ENCODE measurements at places on chromosomes 1 and 21. TPM values are rescaled to one million over a fixed set of nuclear protein-coding genes. Genes with fewer than 3 reads are reported as not detected.
A peak's percentile ranks its signal among the peaks of the same experiment; 100 is the strongest.

Gene DMRTA2
- not detected for polyA plus RNA-seq

GRCh38 chr1:187032982-187033692 lies 204.4 kb downstream of the PLA2G4A start:
- no peaks in the 10 kb centered on the region for H3K36me3 ChIP-seq
- H3K4me1 ChIP-seq: no peaks in the 10 kb centered on the region
- H3K27me3 ChIP-seq: no peaks in the 10 kb centered on the region
- H3K27ac ChIP-seq: no peak overlapping the region
- H3K4me3 ChIP-seq: no peak overlapping the region

DNA sequence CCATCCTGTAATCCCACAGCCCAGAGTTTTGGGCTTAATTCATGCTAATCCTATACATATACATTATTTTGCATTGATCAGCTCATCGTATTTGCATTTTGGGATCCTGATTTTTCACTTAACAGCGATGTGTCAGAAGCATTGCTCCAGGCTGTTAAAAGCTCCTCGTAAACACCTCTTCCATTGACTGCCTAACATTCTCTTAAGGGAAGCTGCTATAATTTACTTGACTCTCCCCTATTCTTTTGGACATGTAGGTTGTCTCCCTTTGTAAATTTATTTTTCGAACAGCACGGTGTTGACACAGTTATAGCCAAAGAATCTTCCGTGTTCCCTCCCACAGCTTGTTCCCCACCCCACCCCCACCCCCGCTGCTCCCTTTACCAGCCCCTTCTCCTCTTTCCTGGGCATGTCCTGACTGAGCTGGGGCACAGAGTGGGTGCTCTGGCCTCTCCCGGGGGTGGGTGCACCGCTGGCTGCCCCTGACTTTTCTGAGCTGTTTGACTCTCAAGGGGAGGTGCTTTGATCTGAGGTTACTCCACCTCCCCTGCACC lies 22.8 kb downstream of the LDLRAP1 start:
- H3K27me3 ChIP-seq: no peaks in the 10 kb centered on the region
- H3K36me3 ChIP-seq: peaks cover 31% of the 10 kb centered on the region
- no peak overlapping the region for H3K4me3 ChIP-seq
- H3K27ac ChIP-seq: no peak overlapping the region

- DNase-seq: no peak
- no peak overlapping the region for H3K27ac ChIP-seq
- H3K4me1 ChIP-seq: no peaks in the 10 kb centered on the region
- peaks cover 13% of the 10 kb centered on the region for H3K27me3 ChIP-seq
- no peaks in the 10 kb centered on the region for H3K36me3 ChIP-seq
- no peak overlapping the region for H3K4me3 ChIP-seq
These were observed 27.7 kb downstream of the RRAGC start for GRCh38 chr1:38831731-38832369.

- no peaks in the 10 kb centered on the region for H3K27me3 ChIP-seq
- no peaks in the 10 kb centered on the region for H3K36me3 ChIP-seq
- no peak overlapping the region for H3K27ac ChIP-seq
- H3K4me3 ChIP-seq: no peak overlapping the region
- H3K4me1 ChIP-seq: peaks cover 23% of the 10 kb centered on the region
These were observed 5.9 kb upstream of the FOXO6 start for GRCh38 chr1:41355356-41355755.

Gene RAB7B
- polyA plus RNA-seq: 5.4 TPM

GRCh38 chr1:46342084-46342656 lies 1.6 kb downstream of the NSUN4 start:
- H3K36me3 ChIP-seq: peaks cover 22% of the 10 kb centered on the region
- no peak for DNase-seq
- H3K27me3 ChIP-seq: no peaks in the 10 kb centered on the region
- H3K4me1 ChIP-seq: peaks cover 34% of the 10 kb centered on the region
- H3K27ac ChIP-seq: peak overlapping the region; percentile 100

DNA sequence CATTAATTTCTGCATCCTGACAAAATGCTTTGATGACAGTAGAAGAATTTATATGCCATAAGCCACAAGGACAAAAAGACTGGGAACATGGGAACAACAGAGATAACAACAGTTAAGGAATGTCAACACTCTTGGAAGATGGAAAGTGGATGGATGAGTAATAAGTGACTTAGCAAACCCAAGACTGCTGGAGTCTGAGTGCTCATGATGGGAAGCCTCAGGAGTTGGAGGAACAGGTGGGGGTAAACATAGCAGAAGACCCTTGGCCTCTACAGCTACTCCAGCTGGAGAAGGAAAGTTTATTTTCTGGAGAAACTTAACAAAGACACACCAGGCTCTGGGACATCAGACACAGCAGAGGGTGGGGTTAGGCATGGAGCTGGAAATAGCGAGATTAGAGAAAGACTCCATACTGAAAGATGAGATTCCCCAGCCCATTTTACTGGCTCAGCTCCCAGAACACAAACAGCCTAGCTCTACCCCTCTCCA lies 13.6 kb downstream of the G0S2 start:
- peaks cover 5% of the 10 kb centered on the region for H3K4me1 ChIP-seq
- H3K4me3 ChIP-seq: no peak overlapping the region
- no peaks in the 10 kb centered on the region for H3K36me3 ChIP-seq

DNA sequence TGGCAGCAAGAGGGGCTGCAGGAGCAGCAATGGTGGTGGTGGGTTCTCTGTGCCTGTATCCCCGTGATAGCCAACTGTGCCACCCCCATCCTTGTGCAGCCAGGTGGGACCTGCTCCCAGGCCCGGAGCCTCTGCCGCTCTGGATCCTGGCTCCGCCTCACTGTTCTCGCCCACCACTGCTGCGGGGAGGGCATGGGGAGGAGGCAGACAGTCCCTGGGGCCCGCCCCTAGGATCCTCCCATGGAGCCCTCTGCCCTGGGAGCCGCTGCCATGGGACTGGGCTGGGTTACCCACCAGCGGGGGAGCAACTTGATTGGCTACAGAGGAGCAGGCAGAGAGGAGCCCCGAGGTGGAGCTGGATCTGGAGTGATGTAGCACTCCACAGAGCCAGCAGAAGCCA lies 31.6 kb downstream of the CD1D start:
- H3K4me3 ChIP-seq: no peak overlapping the region
- H3K36me3 ChIP-seq: no peaks in the 10 kb centered on the region

- no peaks in the 10 kb centered on the region for H3K27me3 ChIP-seq
- H3K4me3 ChIP-seq: no peak overlapping the region
- DNase-seq: no peak
- no peaks in the 10 kb centered on the region for H3K4me1 ChIP-seq
- H3K36me3 ChIP-seq: no peaks in the 10 kb centered on the region
These were observed 87.3 kb downstream of the HSF2BP start for GRCh38 chr21:43571976-43572375.
